NCI-H1092 treated with DMSO at 0.1 percent for 48 hours (cell line): ENCODE measurements at places on chromosomes 4 and X.

DNA sequence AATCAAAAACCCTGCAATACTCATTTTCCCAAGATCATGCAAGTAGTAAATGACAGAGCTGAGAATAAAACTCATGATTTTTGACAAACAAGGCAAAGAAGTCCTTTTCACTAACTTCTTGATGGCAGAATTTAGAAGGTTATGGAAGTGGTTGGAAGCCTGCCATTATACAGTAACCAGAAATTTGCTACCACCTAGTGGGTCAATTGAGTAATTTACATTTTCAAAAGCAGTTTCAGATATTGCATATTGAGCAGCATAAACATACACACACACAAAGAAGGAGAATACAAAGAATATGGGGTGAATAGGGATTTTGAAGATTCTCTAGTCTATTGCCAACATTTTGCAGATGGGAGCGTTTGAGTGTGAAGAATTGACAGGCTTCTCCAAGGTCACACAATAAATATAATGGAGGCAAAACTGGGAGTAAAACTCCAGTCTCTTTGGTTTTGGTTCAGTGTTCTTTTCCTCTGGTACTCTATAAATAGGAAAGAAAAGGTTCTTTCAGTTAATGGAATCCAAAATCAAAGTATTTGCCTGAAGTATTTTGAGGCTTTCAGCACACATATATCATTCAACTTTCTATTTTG, 70.2 kb downstream of the GC start:
- DNase-seq, result peak; percentile 58

- no peak for DNase-seq
Measured at GRCh38 chr4:87749883-87750282, 49.5 kb upstream of the IBSP start.

DNA sequence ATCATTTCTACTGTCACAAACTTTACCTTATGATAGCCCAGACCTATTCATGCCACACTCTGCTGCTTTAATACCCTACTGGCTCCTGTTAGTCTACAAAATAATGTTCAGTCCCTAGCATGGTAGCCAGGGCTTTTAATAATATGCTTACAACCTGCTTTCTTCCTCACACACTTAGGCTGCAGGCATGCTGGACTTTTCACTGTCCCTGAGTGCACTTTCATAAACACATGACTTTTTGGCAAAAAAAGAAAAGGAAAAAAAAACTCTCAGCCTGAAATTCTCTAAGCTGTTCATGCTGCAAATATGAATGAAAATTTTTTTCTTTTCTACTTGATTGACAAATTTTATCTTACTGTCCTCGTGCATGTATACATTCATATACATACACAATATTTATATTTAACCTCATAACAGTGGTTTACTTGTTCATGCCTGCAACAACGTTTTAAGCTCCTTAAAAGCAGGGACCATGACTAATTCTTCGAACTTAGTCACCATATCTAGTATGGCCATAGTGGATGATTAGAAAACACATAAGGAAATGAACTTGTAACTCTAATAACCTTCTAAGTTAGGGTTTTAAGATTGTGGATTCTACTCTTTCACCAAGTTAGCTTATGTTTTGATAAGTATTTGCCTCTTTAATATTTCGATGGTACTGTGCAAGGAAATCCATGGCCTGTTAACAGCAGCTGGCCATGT, 229.5 kb downstream of the SPCS3 start:
- DNase-seq, result no peak

DNA sequence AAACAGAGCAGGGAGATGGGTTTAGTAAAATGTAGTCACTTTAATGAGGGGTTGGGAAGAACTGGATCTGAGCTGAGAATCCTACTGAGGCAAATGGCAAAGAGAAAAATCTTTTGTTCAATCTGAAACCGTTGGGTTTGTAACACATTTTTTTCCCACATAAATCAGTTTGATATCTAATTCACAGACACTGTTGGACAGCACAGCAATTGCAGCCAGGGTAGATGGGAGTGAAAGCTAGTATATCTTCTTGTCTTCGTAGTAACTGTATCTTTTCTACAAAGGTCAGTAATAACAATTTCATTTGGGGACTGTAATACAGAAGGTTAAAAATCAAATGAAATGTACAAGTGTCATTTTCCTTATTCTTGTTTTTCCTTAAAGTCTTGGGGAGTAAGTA, 649.5 kb upstream of the ATOH1 start:
- DNase-seq, result no peak

GRCh38 chrX:110665223-110666002, 130.2 kb downstream of the CHRDL1 start:
- DNase-seq, result peak; percentile 36

GRCh38 chr4:23384741-23385140, 505.1 kb downstream of the PPARGC1A start:
- no peak for DNase-seq

- no peak for DNase-seq
Measured at GRCh38 chr4:1822568-1823544, 29.8 kb downstream of the FGFR3 start.

DNA sequence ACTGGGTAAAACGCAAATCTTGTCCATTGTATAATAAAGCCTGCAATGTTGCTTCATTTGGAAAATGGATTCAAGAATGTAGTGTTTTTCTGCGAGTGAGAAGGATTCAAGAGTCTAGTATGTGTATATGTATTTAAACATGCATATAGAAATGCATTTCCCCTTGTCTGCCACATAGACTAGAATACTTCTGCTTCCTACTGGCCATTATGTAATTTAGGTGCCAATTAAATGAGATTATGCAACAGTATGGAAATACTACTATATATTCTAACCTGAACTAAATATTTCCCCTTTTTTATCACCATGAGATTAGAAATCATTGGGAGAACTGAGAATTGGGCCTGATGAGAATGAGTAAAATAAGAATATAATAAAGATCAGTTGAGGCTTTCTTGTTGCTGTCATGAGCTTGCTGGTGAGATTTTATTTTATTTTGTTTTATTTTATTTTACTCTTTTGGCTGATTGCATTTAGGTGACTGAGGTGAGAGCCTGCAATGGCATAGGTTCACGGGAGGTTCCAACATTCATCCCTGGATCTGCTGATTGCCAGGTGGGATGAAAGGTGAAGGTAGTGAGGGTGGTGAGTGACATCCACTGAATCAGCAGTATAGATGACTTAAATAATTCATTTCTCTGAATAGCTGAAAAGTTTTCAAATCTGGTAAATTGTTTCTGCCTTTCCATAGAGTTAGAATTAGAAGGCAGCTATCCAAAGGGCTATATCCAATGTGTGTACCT, 95.6 kb upstream of the SLC4A4 start:
- no peak for DNase-seq
